ENCODE measurements at places on chromosomes 2 and 18.

GRCh38 chr2:2233171-2233826, 97.8 kb downstream of the MYT1L start:
- no peak for DNase-seq

- DNase-seq = no peak
Measured at GRCh38 chr2:214604861-214605260, 194.0 kb downstream of the VWC2L start.

DNA sequence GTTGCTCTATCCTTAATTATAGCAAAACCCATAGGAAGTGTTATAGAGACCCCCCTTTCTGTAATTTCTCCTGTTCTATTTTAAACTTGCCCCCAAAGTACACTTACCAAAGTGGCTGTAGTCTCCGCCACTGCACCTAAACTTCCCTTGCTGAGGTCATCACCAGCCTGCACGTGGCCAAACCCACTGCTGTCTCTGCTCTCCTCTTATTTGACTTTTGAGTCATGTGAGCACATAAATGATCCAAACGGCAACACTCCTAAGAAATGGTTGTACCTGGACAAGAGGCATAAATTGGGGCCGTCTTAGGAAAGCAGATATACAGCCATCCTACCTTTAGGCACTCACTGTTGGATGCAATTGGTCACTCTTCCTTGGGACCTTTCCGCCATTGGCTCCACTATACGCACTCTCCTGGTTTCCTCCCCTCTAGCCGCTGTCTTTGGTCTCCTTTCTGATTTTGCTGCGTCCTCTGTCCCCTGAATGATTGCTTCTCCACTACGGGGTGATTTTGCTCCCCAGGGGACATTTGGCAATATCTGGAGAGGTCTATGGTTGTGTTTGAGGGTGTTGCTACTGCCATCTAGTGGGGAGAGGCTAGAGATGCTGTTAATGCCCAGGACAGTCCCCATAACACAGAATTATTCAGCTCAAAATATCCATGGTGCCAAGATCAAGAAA, 19.2 kb upstream of the IL36G start:
- no peak for DNase-seq

DNA sequence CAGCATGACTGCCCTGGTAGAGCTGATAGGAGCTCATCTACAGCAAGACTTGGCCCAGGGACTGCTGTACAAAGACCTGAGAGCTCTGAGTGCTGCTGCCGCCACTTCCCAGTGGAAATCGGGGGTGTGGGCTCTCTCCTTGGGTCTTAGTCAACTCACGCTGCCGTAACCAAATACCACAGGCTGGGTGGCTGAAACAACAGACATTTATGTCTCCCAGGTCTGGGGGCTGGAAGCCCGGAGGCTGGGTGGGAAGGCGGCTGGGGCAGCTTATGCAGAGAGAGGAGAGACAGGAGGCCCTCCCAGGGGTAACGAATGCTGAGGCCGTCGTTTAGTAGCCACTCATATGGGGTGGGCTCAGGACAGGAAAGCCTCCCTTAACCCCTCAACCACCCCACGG, 15.4 kb upstream of the MAL start:
- no peak for DNase-seq

DNA sequence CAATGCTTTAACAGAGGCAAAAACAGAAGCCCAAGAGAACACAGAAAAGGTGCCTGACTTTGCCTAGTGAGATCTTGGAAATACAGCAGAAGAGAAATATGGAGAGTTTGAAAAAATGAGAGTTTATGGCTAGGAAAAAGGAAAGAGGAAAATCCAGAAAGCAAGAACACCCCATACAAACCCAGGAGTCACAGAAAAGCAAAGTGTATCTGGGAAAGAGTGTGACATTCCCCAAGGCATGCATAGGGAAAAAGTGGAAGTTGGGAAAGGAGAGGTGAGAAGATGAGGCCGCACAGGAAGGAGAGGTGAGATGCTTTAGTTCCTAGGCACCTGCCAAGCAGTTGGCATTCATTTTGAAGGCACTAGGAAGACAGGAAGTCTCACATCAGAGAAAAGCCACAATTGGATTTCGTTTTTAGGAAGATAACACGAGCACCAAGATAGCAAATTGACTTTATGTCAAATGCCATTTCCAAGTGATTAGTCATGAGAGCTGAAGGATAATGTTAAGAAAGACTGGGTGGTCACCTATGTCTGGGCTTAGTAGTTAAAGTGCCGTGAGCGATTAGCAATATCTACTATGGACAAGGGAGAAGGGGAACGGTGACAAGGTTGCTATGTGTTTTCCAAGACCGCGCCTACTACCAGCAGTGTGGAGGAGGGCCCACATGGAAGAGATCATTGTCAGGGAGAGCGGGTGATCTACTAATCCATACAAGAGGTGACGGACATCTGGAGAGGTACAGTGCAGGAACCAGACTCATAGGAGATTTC, 224.1 kb upstream of the PARD3B start:
- DNase-seq = no peak

- DNase-seq = no peak
Measured at GRCh38 chr2:19114754-19115231, 243.6 kb downstream of the OSR1 start.

DNA sequence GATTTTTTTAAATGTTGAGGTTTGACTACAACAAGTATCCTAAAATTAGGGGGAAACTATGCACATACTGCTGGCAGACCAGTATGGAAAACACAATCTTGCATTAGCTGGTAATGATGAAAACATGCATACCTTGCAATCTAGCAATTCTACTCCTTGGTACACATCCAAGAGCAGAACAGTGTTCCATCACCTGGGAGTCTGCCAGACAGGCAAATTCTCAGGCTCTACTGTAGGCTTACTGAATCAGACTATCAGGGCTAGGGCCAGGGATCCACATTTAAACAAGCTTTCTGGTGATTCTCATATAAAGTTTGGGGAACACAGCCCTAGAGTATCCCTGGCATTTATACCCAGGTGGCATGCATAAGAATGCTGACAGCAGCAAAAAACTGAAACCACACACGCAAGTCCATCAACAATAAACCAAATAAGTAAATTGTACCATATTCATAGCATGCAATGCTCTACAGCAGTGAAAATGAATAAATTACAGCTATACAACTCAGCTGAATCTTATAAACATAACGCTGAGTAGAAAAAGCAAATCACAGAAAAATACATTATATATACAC, 13.6 kb downstream of the CDH2 start:
- no peak for DNase-seq

DNA sequence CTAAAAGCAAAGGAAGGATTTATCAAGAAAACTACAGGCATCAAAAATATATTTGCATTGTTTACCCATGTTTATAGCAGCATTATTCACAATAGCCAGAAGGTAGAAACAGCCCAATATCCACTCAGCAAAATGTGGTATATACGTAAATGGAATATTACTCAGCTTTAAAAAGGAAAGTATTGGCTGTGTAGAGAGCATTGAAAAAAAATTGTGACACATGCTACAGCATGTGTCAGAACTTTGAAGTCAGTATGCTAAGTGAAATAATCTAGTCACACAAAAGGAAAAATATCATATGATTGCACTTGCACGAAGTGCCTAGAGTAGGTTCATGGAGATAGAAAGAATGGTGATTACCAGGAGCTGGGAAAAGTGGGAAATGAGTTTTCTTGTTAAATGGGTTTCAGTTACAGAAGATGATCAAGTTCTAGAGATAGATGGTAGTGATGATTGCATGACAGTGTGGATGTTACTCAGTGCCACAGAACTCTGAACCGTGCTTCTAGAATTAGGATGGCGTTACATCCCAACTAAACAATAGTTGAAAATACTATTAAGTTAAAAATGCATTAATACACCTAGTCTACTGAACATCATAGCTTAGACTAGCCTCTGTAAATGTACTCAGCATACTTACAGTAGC, 20.1 kb downstream of the ANKRD12 start:
- DNase-seq = no peak

- DNase-seq = no peak
Measured at GRCh38 chr18:10459587-10459986, 5.2 kb downstream of the APCDD1 start.

- no peak for DNase-seq
Measured at GRCh38 chr2:240586919-240587800, 626 bp downstream of the CAPN10 start.

- DNase-seq = no peak
Measured at GRCh38 chr2:18910843-18911242, 321.5 kb upstream of the NT5C1B start.

DNA sequence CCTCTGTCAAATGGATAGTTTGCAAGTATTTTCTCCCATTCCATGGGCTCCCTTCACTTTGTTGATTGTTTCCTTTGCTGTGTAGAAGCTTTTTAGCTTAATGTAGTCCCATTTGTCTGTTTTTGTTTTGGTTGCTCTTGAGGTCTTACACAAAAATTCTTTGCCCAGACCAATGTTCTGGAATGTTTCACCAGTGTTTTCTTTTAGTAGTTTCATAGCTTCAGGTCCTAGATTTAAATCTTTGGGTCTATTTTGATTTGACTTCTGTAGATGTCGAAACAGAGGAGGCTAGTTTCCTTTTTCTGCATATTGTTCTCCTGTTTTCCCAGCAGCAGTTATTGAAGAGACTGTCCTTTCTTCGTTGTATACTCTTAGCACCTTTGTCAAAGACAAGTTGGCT, 351.6 kb downstream of the PTPRM start:
- DNase-seq = no peak

- no peak for DNase-seq
Measured at GRCh38 chr2:102122115-102122514, 20.4 kb upstream of the IL1R1 start.

GRCh38 chr18:38329145-38329544, 763.5 kb upstream of the CELF4 start:
- no peak for DNase-seq

GRCh38 chr18:48548921-48549320, 10.1 kb downstream of the CTIF start:
- no peak for DNase-seq

GRCh38 chr2:64665709-64666108, 12.0 kb upstream of the SERTAD2 start:
- no peak for DNase-seq

DNA sequence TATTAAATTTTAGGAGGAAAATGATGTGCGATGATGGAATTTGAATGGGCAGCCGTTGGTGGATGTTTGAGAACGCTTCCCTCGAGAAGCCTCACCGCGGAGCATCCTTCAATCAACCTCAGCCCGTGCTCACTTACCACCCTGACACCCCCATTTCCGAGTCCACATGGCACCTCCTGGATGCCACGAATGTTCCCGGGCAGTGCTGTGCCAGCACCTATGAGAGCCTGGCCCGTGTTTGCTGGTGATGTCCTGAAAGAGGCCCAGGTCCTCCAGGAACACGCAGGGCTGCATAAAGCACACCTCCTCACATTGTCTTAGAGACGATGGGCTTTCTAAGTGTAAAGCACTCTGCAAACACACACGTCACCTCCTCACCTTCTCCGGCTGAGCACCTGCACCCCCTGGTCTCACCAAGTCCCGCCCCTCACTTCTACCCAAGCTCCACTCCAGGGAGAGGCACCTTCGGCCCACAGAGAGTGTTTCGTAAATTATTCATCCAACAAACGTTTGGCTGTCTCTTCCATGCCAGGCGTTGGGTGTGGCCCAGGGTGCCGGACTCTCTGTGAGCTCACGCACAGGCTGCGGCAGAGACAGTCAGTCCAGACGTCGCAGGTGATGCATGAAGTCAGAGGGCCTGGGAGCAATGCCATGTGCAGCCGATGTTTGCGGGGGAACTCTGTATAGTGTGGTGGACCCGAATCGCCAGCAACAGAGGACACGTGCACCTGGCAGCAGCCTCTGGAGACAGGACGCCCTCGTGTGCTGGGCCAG, 150.0 kb downstream of the TPO start:
- no peak for DNase-seq

GRCh38 chr2:215685238-215685990, 249.5 kb upstream of the FN1 start:
- DNase-seq = no peak

DNA sequence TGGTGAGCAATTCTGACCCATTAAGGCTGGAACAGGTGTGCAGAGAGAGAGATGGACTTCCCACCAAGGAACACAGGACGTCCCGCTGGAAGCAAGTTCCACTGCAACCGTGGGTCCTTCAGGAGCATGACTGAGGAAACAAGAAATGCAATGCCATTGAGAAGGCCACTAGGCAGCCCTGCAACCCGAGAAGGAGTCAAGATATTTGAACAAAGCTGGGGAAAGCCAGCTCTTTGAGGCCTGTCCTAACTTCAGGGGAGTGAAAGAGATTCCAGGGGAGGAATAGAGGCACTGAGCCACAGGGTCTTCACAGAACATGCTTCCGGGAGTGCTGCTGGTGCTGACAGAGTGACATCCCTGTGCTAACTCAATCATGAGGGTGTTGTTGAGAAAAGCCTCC, 153.8 kb upstream of the ZNF236 start:
- DNase-seq = no peak

DNA sequence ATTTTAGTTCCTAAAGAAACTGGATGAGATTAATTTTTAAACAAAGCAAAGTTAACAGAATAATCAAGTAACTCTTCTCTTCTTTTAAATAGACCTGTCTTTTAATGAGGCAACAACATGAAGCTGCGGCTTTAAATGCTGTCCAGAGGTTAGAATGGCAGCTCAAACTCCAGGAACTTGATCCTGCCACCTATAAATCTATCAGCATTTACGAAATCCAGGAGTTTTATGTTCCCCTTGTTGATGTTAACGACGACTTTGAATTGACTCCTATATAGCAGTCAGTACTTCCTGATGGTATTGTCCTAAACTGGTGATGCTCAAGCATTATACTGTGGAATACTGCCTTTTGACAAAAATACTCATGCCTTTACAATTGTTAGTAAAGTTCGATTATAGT, 53.7 kb upstream of the TWSG1 start:
- DNase-seq = no peak

DNA sequence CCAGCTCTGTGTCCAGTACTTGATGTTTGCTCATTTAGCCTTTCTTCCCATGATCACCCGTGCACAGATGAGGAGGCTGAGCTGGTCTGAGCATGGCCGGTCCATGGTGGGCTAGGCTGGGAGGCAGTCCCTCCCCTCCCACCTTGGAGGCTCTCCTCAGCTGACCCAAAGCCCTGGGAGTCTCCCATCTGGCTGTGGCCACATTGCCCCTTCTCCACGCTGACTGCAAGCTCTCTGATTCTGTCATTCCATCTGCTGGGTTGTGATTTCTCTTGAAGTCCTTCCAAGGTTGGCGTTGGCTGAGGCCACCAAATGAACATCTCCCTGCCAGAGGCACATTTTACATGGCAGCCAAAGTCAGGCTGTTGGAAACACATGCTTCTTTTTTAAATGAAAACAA, 44.0 kb downstream of the ACKR3 start:
- DNase-seq = no peak

- no peak for DNase-seq
Measured at GRCh38 chr2:98909317-98910211, 26.5 kb downstream of the CRACDL start.

DNA sequence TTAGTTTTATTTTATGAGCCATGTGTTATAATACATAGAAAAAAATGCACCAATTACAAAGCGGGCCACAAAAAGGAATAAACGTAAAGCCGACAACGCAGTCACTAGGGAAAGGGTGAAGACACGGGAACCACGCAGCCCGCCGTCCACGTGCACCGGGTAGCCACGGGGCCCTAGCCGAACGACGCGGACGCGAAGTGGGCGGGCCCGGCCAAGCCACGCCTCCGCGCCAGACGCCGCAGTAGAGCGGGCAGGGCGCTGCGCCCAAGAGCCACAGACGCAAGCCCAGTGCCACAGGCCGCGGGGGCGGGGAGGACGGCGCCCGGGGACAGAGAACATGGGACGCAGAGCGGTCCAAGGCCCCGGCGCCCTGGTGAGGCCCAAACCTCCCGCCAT, at the start of gene DUSP28:
DUSP28 (plus strand) TSS at position 274 of the 396 bp plus-strand sequence. CDS start 328 bp downstream, outside the sequence.
- DNase-seq = peak; percentile 87

All from stimulated activated CD8-positive, alpha-beta memory T cell treated with anti-CD3 and anti-CD28 coated beads, Interleukin-2, amount 100 ng/mL, for 48 hours (primary cell).